Activated naive CD8-positive, alpha-beta T cell treated with anti-CD3 and anti-CD28 coated beads, Interleukin-2, amount 10 ng/mL, durations not matched to agents 7 days and 5 days (primary cell): ENCODE measurements at places on chromosomes 2 and 18. TPM values are rescaled to one million over a fixed set of nuclear protein-coding genes. Genes with fewer than 3 reads are reported as not detected.

The SH2D6 gene
- total RNA-seq: 1.4 TPM

The FABP1 gene
- total RNA-seq: not detected

The EFHD1 gene
- total RNA-seq: 8.8 TPM

The BCL2 gene
- total RNA-seq: 128 TPM

The AGXT gene
- not detected for total RNA-seq

The DOCK10 gene
- total RNA-seq: 259 TPM

The GRHL1 gene
- total RNA-seq: 0.43 TPM

The REG1B gene
- not detected for total RNA-seq

The DTNA gene
- not detected for total RNA-seq

The YES1 gene
- total RNA-seq: 18.0 TPM

The IL18R1 gene
- 37.3 TPM for total RNA-seq

The DSG4 gene
- total RNA-seq: not detected

The RAB6C gene
- total RNA-seq: 0.11 TPM

The NYAP2 gene
- not detected for total RNA-seq

The IL1R2 gene
- not detected for total RNA-seq

The HOXD3 gene
- not detected for total RNA-seq

The DSC3 gene
- not detected for total RNA-seq

The EFR3B gene
- total RNA-seq: 0.08 TPM

The TMEM87B gene
- 24.2 TPM for total RNA-seq

The CCDC178 gene
- not detected for total RNA-seq

The CTAGE1 gene
- total RNA-seq: not detected

The CHRNG gene
- not detected for total RNA-seq

The ARHGAP15 gene
- 141 TPM for total RNA-seq

The COL3A1 gene
- total RNA-seq: not detected

The PSMA8 gene
- total RNA-seq: 1.4 TPM

The ARHGAP28 gene
- total RNA-seq: not detected
